ENCODE measurements at places on chromosomes 5 and 9.

DNA sequence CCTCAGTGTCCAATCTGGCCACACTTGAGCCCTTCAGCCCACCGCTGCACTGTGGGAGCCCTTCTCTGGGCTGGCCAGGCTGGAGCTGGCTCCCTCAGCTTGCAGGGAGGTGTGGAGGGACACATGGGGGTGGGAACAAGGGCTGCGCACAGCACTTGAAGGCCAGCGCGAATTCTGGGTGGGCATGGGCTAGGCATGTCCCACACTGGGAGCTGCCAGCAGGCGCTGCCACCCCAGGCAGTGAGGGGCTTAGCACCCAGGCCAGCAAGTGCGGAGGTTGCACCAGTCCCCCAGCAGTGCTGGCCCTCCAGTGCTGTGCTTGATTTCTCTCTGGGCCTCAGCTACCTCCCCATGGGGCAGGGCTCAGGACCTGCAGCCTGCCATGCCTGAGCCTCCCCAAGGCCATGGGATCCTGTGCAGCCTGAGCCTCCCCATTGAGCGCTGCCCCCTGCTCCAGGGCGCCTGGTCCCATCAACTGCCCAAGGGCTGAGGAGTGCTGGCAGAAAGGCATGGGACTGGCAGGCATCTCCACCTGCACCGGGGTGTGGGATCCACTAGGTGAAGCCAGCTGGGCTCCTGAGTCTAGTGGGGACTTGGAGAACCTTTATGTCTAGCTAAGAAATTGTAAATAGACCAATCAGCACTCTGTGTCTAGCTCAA is 148.2 kb downstream of the EMB start:
- no peak for DNase-seq

- no peak for DNase-seq
Measured at GRCh38 chr9:3887221-3887653, 361.4 kb upstream of the RFX3 start.

GRCh38 chr5:172473427-172473826 is 19.1 kb upstream of the SH3PXD2B start:
- DNase-seq, result no peak

DNA sequence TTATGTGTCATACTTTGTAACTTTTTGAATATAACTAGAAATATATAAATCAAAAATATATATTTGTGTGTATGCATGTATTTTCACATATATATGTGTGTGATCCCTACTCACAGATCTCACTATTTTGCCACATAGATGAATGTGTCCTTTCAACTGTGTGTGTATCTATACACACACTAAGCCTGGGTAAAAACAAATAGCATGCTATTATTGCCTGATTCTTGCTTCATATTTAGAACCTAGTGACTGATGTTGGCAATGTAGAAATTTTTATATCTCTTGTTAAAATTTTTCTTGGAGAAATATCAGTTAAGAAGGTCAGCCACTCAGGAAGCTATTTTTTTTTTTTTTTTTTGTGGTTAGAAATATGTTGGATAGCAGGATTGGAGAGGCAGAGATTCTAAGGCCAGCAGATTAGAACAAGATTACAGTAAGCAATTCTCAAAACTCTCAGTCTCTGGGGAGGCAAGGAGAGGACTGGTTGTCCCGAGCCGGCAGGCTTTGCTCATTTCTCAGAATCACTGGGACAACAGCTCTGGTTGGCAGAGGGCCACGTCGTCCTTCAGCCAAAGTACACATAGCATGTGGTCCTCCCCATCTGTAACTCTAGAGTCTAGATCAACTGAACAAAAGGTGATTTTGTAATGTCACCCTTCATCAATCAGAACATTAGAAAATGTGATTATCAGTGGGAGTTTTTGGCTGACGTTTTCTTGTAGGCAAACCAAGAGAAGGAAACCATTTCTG is 19.7 kb downstream of the C6 start:
- no peak for DNase-seq

DNA sequence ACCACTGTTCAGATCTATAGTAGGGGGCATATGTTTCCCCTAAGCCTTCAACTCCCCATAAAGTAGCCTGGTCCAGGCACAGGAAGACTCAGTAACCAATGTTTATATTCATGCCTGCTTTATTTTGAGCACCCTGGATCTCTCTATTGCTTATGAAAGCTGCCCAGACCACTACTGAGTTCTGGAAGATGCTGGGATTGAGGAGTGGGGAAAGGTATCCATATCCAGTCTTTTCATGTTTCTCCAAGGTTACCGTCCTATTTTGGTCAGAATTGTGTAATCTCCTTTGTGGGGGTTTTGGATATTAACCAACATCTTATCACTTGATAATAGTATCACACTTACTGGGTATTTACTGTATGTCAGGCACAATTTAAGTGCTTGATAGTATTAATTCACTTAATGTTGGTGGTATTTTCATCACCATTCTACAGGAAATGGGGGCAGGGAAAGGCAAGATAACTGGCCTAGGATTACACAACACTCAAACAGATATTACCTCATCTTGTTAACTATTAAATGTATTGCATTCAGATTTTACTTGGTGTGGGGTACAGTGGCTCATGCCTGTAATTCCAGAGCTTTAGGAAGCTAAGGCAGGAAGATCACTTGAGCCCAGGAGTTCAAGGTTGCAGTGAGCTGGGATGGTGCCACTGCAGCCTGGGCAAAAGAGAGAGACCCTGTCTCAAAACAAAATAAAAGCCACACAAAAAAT is 36.3 kb downstream of the RUSC2 start:
- no peak for DNase-seq

Data from Kasumi-1 (cell line).